NCI-H526 (cell line): ENCODE measurements at places on chromosomes 16 and 17.

DNA sequence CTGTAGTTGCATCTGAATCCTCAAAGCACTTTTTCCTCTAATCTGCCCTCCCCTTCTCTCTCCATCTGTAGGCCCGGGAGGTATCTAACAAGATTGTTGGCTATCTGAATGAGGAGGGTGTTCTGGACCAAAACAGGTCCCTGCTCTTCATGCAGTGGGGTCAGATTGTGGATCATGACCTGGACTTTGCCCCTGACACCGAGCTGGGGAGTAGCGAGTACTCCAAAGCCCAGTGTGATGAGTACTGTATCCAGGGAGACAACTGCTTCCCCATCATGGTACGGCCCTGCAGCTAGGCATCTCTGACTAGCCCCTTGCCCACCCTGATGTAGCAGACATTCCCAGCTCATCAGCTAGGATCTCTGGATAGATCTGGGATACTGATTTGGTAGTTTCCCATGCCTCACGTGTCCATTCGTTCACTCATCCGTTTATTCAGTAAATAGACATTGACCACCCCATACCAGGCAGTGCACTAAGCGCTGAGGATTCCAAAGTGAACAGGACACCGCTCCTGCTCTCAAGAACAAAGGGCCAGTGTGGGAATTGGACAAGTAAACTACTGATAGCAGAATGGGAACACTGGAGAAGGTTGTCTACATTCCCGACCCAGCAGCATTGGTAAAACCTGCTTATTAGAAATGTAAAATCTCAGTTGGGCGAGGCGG is 12.1 kb downstream of the LPO start:
- DNase-seq, result no peak

DNA sequence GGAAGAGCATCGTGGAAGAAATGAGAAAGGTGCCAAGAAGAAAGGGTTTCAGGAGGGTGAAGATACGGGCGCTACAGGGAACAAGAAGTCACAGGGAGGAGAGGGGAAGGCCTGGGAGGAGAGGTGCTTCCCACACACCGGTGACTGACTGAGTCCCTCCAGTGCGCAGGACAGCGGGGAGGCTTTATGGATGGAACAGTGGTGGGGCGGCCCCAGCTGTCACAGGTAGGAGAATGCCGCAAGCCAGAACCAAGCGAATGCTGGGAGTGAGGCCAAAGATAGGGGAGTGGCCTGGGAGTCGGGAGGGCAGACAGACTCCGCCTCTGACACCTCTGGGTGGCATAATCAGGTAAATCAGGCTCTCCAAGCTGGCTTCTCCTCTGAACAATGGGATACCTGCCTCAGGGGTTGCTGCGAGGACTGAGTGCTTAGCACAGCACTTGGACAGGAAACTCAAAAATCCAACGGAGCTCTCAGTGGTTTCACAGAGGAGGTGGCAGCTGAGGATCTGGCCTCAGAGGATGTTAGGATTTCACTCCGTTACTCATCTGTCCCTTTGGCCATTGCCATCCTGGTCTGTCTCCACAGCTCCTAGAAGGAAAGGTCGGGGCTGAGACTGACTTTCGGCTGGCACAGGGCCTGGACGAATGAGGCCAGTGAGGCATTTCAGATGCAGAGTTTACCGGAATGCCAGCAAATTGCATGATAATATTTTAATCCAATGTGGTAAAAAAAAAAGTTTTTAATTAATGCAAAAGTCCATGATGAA is 717 bp upstream of the CNP start:
- DNase-seq, result peak; percentile 91

DNA sequence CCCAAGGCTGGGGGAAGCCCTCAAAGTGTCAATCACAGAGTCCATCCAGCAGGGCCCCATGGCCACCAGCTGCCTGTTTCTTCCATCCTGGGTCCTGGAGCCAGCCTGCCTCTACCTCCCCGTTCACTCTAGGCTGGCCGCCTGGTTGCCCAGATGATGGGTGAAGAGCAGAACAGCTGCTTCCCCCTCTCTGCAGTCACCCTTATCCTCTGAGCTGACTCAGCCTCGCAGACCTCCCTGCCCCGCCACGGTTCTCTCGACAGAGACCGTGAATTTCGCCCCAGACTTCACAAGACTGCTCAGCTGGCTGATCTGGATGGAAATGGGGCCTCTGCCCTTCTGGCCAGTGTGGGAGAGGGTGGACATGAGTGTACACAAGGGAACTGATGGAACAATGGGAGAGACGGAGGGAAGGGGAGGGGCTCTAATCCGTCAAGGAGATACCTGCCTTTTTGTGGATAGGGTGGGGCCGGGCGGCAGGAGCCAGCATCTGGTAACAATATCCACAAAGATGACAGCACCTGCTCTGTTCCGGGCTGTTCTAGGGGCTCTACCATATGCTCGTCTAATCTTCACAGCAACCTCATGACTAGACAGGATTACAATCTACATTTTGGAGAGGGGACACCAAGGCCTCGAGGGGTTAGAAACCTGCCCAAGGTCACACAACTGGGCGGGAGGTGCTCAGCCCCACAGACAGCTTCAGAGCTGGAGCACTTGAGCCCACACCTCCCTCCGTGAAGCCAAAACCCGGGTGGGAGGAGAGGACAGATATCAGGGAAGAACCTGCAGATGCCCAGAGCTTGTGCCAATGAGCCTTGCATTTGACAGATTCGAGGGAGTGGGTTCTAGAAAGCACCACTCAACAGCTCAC is 136.0 kb downstream of the SDK2 start:
- no peak for DNase-seq

GRCh38 chr16:19822533-19822932 is 62.1 kb downstream of the GPRC5B start:
- DNase-seq, result no peak

GRCh38 chr16:83118365-83118764 is 491.6 kb downstream of the CDH13 start:
- DNase-seq, result no peak

GRCh38 chr17:13597723-13598347 is 3.9 kb downstream of the HS3ST3A1 start:
- peak; percentile 26 for DNase-seq
